Activated naive CD4-positive, alpha-beta T cell treated with Interleukin-2 at 50 U/mL for 16 hours (primary cell): ENCODE measurements at places on chromosomes 1 and 21.

DNA sequence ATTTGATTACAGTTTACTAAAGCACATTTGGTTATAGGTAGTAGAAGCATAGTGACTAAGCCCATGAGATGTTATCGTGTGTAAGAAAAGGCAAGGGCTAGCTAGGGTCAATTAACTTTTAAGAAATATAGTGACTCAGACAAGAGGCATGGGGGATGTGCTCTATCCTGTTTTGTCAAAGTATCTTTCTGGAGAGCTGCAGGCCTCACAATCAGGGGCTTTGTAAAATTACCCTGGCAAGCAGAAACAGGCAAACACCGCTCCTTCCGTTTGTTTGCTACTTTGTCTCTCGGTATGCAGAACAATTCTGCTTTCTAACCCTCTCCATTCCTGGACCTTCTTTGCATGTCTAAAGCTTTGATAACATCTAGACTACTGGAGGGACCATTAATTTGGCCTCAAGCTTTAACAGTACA, 26.1 kb upstream of the ZNF697 start:
- no peak for DNase-seq

GRCh38 chr1:22210636-22211035, 67.7 kb upstream of the WNT4 start:
- no peak for DNase-seq

GRCh38 chr1:15850471-15851001, 3.0 kb downstream of the SPEN start:
- DNase-seq: no peak

DNA sequence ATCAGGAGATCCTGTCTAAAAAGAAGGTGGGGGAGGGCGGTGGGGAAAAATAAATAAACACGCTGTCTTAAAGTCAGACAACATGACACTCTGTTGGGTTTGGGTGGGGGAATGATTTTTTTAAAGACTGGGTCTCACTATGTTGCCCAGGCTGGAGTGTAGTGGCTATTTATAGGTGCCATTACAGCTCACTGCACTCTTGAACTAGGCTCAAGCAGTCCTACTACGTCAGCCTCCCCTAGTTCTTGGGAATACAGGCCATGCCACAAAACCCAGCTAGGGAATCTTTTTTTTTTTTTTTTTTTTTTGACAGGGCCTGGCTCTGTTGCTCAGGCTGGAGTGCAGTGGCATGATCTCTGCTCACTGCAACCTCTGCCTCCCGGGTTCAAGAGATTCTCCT, 2.4 kb upstream of the SNRPE start:
- DNase-seq: no peak

DNA sequence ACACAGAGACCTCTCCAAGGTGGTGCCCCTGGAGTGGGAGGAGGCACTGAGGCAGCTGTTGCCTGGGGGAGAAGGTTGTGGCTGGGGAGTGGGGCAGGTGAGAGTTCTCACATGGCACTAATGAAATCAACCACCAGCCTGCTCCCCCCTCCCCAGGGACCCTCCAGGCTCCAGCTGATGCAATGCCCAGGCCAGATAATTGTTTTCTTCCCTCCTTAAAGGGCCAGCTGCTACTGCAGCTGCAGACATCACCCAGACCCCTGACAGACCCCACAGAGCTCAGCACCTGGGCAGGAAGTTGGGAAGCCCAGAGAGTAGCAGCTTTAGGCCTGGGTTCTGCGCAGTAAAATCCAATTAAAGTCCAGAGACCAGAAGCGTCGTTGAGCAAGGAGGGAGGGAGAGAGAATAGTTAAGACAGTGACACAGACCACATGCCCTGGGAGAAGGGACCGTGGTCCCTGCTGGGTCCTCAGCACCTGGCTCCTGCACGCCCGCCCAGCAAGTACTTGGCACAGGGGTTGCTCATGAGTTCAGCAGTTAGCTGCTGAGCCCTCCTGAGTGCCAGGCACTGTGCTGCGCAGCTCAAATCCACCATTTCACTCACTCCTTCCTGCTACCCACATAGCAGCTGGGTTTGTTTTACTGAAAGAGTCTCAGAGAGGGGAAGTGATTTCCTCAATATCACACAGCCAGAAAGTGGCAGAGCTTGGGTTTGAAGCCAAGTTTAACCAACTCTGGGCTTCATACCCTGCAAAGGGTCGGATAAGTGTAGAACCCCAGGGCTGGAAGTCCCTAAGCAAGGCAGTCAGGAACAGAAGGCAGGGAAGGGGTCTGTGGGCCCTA, 1.9 kb downstream of the RIMS3 start:
- no peak for DNase-seq

DNA sequence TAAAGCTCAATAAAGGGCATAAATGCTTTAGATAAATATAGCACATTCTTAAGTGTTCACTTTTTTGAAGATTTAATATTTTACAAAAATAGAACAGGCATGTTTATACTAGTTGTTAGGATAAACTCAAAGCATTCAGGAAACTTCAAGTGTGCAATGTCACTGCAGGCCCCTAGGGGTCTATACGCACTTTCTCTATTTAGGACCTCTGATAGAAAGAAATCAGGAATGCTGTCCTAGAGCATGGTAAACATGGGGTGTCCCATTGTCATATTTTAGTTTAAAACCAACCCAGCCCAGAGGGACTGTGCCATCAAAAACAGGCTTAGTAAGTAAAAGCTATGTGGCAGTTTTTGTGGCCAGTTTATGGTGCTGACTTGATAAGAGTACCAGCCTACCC, 102.2 kb downstream of the BARHL2 start:
- no peak for DNase-seq

- no peak for DNase-seq
Observed at GRCh38 chr1:45842786-45843185, 39.4 kb downstream of the MAST2 start.

GRCh38 chr1:37479255-37480124, 5.1 kb downstream of the ZC3H12A start:
- DNase-seq: peak; percentile 94

DNA sequence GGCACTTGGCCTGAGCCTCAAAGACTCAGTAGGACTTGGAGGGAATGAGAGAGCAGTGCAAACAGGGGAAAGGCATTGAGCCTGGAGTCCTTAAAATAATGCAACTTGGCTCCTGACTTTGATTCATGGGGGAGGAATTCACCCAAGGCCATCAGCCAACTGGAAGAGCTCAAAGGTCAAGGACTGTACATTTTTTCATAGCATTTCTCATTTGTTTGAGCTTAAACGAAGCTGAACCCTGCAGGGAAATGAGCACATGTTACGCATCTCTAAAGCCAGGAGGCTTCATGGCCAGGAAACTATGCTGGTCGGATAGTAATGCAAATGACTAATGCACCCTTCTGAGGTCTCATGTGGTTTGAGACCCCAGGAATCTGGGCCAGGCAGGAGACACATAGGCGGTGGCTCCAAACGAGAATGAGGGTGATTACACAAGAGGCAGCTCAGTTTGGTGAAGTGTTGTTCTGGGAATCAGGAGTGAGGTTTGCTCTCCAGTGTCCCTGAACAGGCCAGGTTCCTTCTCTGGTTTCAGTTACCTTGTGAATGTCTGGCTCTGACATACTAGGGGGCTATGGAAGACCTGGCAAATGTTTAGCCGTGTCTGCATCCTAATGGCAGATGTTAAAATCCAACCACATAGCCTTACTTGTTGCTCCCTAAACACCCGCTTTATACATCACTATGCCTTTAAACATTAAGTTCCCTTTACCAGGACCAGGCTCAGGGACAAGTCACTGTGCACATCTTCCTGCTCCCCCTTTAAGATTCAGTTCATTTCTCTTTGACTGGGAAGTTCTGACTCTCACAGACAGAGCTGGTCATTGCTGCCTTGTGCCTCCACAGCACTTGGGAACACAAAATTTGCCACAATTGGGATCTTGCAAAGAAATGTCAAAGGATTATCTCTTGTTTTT, 503.9 kb upstream of the USP24 start:
- DNase-seq: no peak

DNA sequence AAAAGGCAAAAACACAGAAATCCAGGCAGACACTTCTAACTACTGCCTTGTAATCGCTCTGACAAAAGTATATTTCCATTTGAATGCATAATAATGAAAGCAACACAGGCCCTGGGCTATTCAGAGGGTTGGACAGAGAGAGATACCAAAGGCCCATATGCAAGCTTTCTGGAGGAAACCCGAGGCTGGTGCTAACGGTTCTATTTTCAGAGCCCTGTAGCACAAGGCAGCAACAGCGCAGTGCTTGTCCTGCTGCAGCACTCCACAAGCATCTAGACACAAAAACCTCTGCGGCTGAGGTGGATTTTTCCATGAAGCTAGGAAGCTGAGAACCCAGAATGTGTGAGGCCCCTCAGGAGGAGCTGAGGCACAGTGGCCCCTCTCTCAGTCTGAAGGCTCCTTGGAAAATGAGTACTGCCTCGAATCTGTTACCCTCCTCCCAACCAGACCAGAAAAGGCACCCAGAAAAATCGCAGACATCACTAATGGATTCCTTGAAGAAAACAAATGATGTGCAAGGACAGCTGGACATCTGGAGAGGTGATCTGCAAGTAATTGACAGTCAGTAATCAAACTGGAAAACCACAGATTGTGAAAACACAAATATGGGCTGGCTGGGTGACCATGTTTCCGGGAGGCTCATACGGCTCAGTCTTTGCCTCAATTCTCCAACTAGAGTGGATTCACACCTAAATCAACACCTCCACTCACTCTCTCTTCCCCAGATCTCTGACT, 54.0 kb downstream of the COLGALT2 start:
- no peak for DNase-seq

- DNase-seq: no peak
Observed at GRCh38 chr1:107171333-107171732, 30.5 kb downstream of the NTNG1 start.

DNA sequence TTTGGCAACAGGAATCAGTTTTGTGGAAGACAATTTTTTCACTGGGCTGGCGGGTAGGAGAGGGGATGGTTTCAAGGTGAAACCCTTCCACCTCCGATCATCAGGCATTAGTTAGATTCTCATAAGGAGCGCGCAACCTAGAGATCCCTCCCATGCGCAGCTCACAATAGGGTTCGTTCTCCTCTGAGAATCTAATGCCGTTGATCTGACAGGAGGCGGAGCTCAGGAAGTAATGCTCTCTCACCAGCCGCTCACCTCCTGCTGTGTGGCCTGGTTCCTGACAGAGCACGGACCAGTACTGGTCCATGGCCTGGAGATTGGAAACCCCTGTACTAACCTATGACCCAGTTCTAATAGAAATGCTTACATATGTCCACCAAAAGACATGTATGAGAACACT, 96.6 kb upstream of the KIAA1614 start:
- no peak for DNase-seq

GRCh38 chr1:101008229-101008834, 17.3 kb downstream of the DPH5 start:
- DNase-seq: no peak

- no peak for DNase-seq
Observed at GRCh38 chr1:180757657-180758056, 125.8 kb downstream of the XPR1 start.

DNA sequence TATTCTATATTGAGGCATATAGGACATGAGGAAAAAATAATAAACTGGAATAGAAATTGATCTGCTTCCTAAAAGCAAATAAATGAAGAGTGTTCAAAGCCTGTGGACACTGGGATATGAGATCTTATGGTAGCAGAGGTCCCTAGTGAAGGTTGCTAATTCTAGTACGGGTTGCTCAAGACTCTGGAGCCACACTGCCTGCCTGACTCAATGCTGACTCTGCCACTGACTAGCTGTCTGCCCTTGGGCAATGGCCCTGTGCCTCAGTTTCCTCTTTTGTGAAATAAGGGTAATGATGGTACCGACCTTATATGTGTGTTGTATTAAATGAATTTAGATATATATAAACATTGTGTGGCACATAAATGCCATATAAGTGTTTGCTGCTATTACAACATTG, 59.0 kb upstream of the C1orf53 start:
- DNase-seq: no peak

- no peak for DNase-seq
Observed at GRCh38 chr1:83849191-83850061, 149.5 kb downstream of the TTLL7 start.

DNA sequence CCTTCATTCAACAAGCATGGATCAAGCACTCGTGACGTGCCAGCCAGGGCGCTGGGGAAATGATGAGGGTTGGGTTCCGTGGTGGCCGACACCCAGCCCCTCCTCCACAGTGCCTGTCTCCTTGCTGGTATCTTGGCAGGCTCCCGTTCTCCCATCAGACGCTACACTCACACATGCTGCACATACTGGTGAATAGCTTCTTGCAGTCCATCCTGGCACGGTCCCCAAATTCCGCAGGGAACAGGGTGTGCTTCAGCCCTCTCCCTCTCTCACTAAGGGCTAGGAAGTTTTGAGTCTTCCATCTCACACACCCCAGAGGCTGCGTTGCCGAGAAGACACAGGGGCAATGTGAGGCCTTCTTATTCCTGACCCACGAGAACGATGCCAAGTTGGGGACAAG, 10.1 kb upstream of the MEF2D start:
- no peak for DNase-seq

GRCh38 chr1:27436204-27437159, 44.1 kb downstream of the GPR3 start:
- DNase-seq: no peak

GRCh38 chr1:187236676-187237075, 407.9 kb downstream of the PLA2G4A start:
- DNase-seq: no peak

GRCh38 chr1:22166439-22166838, 23.5 kb upstream of the WNT4 start:
- no peak for DNase-seq

- DNase-seq: no peak
Observed at GRCh38 chr1:232105561-232105960, 479.0 kb downstream of the DISC1 start.

DNA sequence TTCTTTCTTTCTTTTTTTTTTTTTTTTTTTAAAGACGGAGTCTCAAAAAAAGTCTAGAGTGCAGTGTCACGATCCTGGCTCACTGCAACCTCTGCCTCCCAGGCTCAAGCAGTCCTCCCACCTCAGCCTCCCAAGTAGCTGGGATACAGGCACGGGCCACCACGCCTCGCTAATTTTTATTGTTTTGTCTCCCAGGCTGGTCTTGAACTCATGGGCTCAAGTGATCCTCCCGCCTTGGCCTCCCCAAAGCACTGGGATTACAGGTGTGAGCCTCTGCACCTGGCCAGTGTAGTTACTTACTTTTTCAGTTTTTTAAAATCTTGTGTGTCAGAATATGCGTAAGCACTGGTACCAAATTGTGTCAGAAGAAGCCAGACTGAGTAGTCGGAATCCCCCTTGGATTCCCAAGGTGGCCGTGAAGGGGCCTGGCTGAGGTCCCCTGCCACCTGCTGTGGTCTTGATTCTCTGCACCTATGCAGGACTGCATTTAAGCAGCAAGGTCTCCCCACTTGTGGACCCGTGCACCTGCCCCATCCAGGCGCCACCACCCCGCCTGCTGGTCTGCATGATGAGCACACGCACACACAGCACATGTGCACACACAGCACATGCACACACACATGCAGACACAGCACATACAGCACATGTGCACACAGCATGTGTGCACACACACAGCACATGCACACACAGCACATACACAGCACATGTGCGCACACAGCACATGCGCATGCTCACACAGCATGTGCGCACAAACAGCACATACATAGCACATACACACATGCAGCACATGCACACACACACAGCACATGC, 47.5 kb downstream of the PCNT start:
- no peak for DNase-seq
